ACHN (cell line): ENCODE measurements at places on chromosomes 13 and 19.

- no peak for DNase-seq
Measured at GRCh38 chr13:110182003-110182402, 125.0 kb downstream of the COL4A1 start.

DNA sequence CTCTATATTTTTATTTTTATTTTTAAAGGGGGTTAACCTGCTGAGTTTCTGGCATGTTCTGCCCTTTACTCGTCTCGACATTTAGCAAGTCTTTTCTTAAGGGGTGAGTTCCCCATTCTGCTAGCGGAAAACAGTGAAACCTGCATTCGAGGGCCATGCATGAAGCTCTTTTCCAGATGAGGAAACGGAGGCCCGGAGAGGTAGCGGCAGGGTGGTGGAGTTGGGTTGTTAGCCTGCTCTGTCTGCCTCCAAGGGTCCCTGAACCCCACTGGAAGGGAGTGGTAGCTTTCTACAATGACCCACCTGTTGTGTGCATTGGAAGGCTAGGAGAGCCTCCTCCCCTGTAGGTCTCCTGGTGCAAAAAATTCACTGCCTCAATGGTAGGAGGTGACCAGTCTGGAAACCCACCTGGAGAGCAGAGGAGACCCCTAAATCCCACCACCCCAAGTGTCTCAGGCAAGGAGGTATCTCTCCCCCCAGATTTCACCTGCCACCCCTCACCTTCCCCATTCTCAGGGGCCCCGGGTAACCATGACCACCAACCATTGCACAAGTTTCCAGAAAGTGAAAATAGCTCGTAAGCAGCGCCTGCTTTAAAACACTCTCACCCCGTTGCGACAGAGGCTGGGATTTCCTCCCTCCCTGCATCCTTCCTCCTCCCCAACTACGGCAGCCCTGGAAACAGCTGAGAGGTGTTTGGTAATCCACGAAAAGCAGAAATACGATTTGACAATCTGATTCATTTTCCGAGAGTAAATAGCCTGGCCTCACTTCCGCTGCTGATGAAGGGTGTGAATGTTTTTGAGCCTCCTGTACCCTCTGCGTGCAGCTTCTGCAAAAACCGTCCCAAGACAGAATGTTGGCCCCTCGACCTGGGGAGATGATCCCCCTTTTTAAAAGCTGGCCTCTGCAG is 3.5 kb downstream of the KLF2 start:
- no peak for DNase-seq

DNA sequence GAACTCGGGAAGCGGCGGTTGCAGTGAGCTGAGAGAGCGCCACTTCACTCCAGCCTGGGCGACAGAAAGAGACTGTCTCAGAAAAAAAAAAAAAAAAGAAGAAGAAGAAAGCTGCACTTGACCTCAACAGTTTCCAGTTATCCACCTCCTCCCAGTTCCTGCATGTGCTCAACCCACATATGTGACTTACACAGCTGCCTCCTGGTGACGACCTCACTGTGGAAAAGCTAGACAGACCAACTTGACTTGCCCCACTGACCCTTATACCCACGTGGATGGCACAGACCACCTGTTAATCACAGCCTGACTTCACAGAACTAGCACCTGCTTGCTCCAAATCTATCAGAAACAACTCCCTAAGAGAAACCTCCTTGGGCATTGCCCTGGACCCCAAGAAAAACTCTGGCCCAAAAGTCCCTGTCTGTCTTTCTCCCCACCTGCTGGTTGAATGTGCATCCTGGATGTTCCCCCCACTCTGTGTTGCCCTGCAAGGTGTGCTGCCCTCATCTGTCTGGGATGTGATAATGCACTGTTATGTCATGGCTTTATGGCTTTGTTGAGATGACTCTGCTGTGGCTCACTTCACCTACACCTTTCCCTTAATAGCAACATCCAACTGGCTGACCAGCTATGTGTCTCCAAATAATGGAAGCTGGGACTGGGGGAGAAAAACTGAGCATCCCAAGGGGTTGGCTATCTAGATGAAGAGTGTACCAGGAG is 2.8 kb downstream of the ZNF20 start:
- DNase-seq, result no peak

GRCh38 chr13:42320375-42320787 is 48.4 kb downstream of the AKAP11 start:
- DNase-seq, result no peak

GRCh38 chr13:109750221-109750775 is 36.1 kb downstream of the IRS2 start:
- DNase-seq, result no peak

GRCh38 chr13:53254500-53254899 is 225.9 kb downstream of the OLFM4 start:
- peak; percentile 19 for DNase-seq

DNA sequence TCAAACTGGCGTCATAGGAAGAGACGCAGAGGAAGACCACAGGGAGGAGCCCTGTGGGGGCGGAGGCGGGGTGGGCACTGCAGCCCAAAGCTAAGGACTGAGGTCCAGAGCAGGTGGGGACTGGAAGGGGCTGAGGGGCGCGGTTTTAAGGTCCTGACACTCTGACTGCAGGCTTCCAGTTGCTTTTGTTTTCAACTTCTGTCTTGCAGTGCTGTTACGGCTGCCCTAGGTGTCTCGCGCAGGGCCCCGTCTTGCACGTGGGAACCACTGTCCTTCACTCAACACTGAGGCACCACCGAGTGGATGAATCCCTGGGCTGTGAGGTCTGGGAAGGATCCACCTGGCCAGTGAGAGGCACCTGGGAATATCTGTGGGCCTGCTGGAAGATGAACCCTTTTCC is 76.0 kb downstream of the TEX29 start:
- DNase-seq, result no peak

DNA sequence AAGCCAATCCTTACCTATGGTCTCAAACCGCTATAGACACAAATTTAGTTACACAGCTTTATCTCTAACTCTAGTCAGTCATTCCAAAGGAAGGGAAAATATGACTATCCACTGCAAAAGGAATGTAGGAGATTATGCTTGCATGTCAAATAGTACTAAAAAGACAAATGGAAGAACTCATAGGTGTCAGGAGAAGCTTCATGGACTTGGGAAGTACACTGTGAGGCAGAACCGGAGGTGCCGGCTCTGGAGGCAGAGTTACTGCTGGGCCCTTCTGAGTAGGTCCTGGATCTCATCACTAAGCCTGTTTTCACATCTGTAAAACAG is 97.5 kb downstream of the FOXO1 start:
- no peak for DNase-seq

- DNase-seq, result no peak
Measured at GRCh38 chr13:50017819-50018218, 2.6 kb downstream of the KCNRG start.

DNA sequence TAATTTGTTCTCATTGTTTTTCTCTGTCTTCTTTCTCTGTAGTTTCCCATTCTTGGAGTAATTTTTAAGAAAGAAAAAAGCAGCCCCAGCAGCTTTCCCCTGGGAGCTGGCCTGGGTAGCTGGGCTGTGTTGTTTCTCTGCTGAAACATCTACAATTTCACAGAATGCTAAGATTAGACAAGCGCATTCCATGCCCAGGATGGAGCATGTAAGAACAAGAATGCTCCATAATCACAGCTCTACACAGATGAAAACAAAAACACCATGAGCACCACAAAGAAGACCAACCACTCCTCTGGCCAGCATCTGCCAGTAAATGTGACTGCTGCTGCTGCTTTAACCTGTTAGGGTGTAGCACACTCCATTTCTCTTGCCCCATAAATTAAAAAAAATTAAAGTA is 239.2 kb upstream of the SLITRK1 start:
- no peak for DNase-seq

GRCh38 chr13:109870274-109870673 is 83.9 kb upstream of the IRS2 start:
- DNase-seq, result no peak

- DNase-seq, result no peak
Measured at GRCh38 chr13:50326811-50327210, 311.6 kb downstream of the KCNRG start.

DNA sequence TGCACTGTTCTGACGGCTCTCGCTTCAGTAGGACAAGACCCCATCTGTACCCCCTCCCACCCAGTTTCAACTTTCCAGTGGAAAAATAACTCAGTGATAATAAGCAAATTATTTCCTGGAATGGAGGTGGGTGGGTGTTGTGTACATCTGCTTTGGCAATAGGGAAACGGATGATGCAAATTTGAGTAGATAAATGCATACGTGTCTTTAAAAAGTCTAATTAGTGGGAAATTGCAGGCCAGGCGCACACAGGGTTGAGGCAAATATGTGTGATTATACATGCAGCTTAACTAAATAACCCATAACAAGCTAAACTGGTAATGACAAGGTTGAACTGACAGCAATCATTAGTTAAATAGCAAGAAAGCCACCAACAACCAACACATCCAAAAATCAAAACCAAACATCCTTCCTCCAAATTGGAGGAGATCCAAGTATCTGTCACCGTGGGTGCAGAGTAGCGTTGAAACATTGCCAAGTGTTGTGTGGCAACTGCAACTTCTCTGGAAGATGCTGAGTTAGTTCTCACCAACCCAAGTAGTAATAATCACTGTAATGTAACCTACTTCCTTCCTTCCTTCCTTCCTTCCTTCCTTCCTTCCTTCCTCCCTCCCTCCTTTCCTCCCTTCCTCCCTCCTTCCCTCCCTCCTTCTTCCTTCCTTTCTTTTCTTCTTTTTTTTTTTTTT is 54.6 kb downstream of the TRPM4 start:
- no peak for DNase-seq

DNA sequence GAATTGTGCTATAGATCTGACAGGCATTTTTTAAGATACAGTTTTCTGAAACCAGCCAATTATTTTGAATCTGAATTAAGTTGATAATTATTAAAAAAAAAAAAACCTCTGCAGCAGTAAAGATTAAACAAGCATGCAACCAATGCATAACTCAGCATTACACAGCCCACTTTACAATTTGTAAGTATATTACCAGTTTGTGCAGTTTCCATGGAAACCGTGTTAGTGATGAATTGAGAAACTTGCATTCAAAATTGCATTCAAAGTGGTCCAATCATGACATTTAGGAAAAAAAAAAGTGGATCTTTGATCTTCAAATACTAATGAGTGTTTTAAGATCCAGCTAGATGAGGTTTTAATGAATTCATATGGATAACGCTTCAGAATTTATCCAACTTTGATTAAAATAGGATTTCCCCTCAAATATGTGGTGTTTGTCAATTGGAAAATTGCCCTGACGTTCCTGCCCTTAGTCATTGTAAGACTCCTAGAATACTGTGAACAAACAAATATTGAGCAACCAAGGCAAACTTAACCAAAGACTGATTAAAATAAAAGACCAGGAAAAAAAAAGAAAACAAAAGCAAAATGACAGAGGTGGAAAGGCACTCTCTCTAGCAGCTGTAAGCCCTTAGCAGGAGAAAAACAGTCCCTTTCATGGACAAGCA is 314.8 kb upstream of the MAB21L1 start:
- DNase-seq, result no peak

- no peak for DNase-seq
Measured at GRCh38 chr19:39802958-39803357, 24.3 kb downstream of the LEUTX start.

GRCh38 chr13:54185785-54186184 is 1157.2 kb downstream of the OLFM4 start:
- DNase-seq, result no peak

DNA sequence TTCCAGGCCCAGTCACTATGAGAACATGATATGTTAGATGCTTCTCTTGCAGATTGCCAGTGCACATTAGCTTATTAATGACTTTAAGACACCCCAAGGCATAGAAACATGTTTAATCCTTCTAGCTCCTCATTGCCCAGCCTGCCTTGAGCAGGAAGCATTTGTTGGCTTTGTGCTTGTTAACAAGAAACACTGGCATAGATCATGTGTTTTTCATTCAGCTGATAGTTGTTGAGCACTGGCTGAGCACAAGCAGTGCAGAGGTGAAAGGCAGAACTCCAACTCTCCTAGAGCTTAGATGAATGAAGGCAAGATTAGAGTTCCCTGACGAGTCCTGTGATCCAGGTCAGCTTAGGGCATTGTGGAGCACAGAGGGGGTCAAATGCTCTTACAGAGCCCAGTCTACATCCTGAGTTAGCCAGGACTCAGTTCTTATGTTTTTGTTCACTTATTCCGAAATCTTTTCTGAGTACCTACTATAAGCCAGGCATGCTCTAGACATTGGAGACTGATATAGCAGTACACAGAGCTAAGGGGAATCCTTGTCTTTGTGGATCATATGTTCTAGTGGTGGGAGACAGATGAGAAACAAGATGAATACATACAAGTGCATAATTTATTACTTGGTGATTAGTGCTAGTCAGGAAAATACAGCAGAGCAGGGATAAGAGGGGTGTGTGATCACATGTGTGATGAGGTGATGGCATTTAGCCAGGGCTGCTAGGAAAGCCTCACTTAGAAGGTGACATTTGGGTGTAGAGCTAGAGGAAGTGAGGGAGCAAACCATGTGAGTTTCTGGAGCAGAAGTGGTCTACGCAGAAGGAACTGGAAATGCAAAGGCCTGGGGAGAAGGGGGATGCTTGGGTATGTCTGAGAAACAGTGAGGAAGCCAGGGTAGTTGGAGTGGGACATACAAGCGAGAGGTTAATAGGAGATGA is 101.2 kb downstream of the WASF3 start:
- DNase-seq, result no peak

DNA sequence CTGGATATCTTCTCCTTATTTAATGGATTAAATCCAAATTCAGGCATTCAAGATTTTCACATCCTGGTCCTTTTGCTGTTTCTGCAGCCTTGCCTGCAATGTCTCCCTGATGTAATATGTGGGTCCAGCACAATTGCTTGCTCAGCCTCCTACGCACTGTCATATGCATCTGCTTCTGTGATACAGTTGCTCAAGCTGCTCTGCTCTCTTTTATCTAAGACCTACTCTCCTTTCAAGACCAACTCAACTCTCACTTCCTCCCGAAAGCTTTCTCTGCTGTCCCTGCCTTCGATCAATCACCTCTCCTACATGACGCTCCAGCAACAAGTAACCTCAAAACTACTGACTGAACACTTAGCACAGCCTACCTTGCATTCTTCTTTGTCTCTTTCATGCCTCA is 138.2 kb downstream of the DCLK1 start:
- no peak for DNase-seq

GRCh38 chr19:43478323-43478722 is 12.9 kb upstream of the LYPD3 start:
- DNase-seq, result no peak

GRCh38 chr13:79851318-79851717 is 370.4 kb downstream of the NDFIP2 start:
- DNase-seq, result no peak

GRCh38 chr19:18999896-19000620 is 33.3 kb downstream of the SUGP2 start:
- DNase-seq, result no peak
